NCI-H2081 treated with DMSO at 0.1 percent for 48 hours (cell line): ENCODE measurements at places on chromosomes 16 and 17.

GRCh38 chr16:87963400-87963799 is 12.2 kb downstream of the BANP start:
- DNase-seq, result no peak

DNA sequence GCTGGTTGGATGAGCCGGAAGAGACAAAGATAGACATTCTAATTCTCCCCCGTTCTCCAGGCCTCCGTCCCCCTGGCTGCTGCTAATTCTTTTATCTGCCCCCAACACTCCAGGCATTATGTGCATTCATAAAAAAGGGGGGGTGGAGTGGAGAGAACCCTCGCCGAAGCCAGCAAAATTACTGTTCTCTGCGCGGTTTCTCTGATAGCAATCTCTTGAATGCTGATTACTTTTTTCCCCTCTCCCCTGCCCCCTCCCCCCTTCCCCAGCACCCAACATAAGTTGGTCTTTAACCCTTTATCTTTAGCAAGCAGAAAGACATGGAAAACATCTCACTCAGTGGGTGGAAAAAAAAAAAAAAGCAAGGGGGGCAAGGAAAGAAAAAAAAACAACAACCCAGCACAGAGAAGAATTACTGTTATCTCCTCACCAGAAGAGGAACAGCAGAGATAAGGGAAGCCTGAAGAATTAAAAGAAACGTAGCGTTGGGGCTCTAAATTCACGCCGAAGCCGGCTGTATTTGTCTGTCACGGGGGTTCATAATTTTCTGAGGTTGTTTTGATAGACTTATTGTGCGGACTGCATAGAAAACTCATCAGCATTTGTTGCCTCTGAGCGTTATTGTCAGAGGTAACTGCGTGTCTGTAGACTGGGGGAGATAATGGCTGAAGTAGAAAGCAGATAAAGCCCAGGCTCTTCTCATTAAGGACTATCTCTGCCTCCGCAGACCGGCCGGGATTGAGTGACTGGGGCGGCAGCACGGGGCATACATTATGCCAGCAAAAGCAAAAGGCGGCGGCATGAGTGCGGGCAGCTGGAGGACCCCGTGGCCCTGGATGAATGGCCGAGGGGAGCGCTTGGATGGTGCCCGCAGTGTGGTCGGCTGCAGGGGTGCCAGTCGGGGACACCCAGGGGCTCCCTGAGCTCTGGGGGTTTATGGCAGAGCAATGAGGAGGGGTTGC is 126.9 kb downstream of the MRM1 start:
- no peak for DNase-seq

DNA sequence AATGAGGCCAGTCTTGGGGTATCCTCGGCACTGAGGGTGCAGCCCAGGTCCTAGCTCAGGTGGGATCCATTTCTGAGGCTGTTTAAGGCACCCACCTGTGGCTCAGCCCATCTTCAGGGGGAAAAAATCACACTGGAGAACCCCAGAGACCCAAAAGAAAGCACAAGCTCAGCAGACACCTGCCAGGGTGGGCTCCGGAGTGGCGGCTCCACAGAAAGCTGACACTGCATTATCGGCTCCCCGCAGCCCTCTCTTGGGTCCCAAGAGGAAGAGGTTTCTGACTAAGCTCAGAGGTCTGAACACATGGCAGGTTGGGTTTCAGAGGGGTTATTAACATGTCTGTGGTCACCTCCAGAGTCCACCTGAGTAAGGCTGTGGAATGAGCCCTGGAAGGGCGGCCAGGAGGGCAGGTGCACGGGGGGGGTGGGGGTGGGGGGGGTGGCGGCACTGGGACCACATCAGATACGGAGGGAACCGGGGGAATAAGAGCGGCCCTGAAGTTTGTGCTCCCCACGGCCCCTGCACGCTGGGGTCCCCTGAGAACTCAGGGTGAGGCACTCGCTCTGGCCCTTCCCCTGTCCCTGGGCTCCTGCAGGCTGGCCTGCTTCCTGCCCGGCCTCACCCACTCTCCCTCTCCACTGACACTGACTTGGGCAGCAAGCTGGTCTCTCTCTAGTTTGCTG is 79.5 kb downstream of the TIMM22 start:
- DNase-seq, result no peak

GRCh38 chr17:50540560-50541401 is 6.2 kb upstream of the SPATA20 start:
- no peak for DNase-seq

DNA sequence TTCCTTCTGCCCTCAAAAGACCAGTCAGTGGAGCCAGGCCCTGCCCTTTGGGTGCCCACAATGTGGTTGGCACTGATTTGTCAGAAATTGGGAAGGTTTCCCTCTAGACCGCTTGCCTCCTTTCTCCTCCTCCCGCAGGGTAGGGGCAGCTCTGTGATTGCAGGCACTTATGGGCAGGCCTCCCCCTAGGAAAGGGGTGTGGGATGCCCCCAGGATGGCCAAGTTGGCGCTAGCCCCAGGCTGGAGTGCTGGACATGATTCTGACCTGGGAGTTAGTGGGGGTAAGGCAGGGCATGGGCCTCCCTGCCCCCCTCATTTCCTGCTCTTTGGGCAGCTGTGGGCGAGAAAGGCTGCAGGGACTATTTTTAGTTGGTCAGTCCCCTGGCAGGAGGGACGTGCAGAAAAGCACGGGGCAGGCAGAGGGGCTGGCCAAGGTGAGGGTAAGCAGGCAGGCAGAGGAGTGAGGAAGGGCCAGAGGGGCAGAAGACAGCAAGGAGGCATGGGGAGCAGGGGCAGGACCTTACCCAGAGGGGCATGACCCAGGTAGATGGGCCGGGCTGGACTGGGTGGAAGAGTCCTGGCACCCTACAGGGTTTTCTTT is 3.3 kb downstream of the RARA start:
- no peak for DNase-seq

DNA sequence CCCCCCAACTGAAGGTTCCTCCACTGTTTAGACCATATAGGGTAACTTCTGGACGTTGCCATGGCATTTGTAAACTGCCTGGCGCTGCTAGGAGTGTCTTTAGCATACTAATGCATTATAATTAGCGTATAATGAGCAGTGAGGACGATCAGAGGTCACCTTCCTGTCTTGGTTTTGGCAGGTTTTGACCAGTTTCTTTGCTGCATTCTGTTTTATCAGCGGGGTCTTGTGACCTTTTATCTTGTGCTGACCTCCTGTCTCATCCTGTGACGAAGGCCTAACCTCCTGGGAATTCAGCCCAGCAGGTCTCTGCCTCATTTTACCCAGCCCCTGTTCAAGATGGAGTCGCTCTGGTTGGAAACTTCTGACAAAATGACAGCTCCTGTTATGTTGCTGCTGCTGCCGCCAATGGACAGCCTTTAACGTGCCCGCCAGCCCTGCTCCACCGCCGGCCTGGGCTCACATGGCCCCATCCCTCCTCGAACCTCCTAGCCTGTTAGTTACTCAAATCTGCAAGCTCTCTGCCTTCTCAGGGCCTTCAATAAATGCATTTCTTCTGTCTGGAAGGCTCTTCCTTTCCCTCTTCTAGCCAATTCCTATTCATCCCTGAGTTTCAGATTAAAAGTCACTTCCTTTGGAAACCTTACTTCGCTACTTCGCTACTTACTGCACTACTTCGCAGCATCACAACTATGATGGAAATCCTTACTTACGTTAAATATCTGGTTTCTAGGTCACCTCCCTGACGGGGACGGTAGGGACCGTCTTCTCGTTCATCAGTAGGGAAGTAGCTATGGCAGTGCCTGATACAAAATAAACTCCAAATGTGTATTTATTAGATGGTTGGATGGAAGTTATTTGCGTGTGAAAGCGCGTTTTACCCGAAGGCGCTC is 640 bp upstream of the NAGLU start:
- DNase-seq, result no peak
